ENCODE measurements at places on chromosomes 4 and X.

GRCh38 chrX:113947548-113947947 is 636.3 kb upstream of the HTR2C start:
- DNase-seq, result no peak

- DNase-seq, result no peak
These were observed 185.3 kb upstream of the SPOCK3 start for GRCh38 chr4:167419468-167420140.

- DNase-seq, result no peak
These were observed 27.5 kb downstream of the YY2 start for GRCh38 chrX:21883258-21883657.

DNA sequence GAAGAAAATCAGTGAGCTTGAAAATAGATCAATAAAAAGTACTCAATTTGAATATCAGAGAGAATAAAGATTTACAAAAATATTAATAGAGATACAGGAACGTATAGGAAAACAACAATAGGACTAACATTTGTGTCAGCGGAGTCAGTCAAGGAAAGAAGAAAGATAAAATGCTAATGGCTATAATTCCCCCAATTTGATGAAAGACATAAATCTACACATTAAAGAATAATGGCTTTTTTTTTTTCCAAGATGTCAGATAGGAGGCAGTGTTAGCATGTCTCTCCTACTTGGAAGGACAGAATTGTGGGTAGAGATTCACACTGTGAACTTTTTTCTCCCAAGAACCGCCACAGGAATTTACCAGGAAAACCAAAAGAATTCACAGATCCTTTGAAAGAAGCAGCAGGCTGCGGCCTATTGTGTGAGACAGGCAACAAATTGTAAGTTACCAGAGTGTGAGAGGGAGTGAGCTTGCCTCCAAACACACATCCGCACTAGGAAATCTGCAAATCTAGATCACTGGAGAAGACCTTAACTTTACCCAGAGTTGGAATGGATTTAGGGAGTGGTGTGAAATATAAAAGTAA is 249.9 kb downstream of the PRDM5 start:
- DNase-seq, result no peak

DNA sequence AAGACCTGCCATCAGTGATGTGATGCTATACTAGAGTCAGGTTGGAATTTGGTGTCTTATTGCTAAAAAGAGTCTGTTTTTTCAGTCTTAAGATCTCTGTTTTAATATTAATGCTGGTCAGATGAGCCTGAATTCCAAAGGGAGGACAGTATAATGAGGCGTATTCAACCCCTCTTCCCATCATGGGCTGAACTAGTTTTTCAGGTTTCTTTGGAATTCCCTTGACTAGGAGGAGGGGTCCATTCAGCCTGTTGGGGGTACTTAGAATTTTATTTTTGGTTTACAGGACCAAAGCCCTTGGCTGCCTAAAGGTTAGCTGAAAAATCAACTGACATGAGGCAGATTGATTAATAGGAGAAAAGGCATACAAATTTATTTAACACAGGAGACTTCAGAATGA is 24.1 kb upstream of the PI4K2B start:
- DNase-seq, result no peak

DNA sequence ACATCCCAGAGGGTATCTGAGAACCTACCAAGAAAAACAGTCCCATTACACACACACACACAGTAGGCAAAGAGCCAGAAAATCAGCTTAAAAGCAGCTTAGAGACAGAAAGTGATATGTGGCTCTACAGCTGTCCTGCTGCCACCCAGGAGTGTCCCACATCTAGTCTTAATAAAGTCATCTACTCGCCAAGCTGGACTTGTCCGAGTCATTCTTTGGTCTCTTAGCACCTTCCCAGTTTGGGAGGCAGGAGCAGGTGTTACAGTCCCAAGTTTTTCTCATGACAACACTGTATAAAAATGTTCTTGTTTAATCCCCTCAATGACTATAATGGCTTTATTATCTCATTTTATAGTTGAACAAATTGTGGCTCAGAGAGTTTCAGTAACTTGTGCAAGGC is 252.5 kb upstream of the CASK start:
- no peak for DNase-seq

- no peak for DNase-seq
These were observed 25.8 kb downstream of the PPP3CA start for GRCh38 chr4:101321481-101322042.

DNA sequence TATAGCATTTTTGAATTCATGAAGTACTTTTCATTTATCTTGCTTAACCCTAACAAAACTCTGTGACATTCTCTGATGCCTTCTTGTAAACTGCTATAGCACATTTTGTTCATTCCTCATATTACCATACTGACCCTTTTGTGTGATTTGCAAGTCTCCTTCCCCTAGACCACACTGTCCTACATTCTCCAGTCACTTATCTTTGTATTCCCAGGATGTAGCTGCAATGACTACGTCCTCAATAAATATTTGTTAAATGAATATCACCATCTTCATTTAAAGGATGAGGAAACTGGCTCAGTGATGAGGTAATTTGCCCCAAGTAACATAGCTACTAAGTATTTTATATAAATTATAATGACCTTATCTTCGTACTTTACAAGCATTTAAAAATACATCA is 11.9 kb downstream of the HUWE1 start:
- no peak for DNase-seq

DNA sequence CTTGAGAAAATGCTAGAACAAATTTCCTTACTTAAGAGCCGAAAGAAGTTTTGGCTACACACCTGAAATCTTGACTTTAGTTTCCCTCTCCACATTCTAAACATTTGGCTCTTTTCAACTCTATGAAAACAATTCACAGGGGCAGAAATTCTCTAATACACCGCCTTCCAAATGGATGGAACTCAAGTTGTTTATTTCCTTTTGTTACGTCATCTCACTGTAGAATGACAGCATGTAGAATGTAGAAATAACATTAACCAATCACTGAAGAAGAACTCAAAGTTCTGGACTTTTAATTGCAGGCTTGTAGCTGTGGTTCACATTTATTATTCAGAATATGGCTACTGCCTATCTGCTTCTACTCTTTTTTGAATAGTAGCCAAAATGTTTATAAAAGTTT is 1.9 kb downstream of the DMP1 start:
- DNase-seq, result no peak

- DNase-seq, result no peak
These were observed 223.2 kb downstream of the FAM47A start for GRCh38 chrX:33908898-33909297.

DNA sequence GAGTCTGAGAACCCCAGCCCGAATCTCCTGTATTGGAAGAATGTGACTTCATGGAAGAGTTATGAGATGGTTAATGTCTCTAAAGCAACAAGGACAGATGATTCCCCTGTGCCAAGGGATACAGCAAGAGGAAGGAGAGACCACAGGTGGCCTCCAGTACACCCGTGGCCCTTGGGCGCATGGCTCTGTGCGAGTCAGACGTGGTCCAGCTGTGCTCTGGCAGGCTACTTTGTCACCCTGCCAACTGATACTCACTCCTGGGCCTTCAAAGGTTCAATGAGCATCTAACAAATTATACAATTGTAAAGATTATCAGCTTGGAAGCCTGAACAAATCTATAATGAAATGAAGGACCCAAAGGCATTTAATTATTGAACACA is 71.7 kb downstream of the NYX start:
- DNase-seq, result no peak

- DNase-seq, result peak; percentile 89
These were observed 893 bp upstream of the SEPTIN11 start for GRCh38 chr4:76948443-76949275.

GRCh38 chr4:81410680-81411079 is 61.0 kb downstream of the RASGEF1B start:
- no peak for DNase-seq

GRCh38 chrX:107118322-107119147 is at the start of gene RBM41:
RBM41 (minus strand) TSS chrX:107118822; CDS start chrX:107118773, 49 bp downstream.
- peak; percentile 60 for DNase-seq

GRCh38 chr4:74044677-74045076 is 6.2 kb upstream of the CXCL3 start:
- DNase-seq, result no peak

DNA sequence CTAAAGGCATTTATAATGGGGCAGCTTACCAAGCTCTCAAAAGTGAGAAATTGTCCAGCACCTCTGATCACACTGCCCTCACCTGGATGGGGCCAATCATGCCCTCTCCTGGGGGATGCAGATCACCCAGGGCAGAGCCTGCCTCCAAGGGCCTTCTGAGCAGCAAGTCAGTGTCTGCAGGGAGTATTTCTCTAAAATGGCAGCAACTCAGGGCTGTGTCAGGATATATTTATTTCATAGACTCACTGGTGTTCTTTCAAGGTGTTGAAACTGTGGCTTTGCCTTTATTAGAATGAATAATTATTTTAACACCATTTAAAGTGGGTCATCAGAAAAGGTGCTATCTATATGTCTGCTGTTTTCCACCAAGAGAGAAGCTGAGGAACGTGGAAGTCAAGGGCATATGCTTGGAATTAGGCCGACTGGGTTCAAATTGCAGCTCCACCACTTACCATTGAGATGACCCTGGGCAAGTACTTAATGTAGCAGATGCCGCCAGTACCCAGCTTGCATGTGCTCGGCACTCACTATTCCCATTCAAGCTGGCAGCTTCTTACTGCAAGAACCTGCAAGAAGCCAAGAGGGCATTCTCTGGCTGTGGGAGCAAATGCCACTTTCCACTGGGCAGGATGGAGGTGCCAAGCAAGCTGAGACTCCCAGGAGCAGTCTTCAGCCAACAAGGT is 590.0 kb downstream of the BCOR start:
- DNase-seq, result no peak

- DNase-seq, result peak; percentile 18
These were observed at the start of gene CXCL3 for GRCh38 chr4:74038425-74039314. CXCL3 (minus strand) TSS chr4:74038689; CDS start chr4:74038611, 78 bp downstream.

DNA sequence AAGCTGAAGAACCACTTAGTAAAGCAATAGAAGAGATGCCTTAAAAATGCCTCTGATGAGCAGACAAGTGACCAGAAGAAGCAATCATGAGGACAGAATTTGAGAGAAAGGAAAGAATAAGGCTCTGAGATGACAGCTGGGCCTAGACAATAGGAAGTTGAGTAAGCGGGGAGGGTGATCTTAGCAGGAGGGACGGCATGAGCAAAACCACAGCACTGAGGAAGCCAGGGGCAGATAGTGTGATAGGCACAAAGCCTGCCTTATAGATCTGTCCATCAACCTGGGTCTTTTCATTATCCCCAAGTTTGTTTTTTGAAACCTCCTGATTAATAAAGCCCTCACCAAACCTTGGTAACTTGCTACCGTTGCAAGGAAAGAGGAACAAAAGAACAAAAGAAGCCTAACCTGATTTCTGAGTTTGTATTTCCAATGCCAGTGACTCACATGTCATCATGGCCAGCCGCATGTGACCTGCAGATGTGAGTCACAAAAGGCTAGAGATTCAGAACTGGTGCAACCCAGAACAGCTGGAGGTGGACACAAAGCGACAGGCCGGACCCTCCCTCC is 55.7 kb upstream of the PPARGC1A start:
- no peak for DNase-seq

DNA sequence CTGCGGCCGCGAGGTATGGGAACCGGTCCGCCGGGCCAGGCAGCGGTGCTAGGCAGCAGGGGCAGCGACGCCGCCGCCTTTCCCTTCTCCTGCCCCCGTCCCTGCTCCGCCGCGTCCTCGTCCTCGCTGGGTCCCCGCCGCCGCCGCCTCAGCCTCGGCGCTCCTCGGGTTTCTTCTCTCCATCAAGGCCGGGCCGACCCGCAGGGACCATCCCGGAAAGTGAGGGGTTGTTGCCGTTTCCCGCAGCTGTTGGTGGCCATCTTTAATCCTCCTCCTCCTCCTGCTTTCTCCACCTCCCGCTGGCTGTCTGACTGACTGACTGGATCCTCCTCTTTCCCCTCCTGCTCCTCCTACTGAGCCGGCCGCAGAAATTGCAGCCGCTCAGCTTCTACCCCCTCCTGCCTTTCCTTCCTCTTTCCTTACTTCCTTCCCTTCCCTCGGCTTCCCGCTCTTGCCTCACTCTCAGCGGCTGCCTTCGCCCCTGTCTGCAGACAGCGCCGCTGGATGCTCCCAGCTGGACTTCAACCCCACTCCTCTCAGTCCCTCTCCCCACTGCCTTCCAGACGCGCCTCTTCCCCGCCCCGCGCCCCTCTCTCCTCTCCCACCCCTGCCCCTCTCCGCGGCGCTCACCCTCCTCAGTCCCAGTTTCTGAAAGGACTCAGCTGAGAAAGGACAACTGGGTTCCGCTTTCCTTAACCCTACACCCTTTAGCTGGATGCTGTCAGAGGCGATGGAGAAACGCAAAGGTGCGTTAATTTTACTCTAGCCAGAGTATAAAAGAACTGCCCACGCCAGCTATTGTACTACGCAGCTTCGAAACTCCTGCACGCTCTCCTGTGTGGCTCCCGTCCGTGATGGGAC is at the start of gene WDFY3:
Gene WDFY3 (minus strand): TSS at position 309 of the 861 bp plus-strand sequence. CDS start 106,099 bp downstream, outside the sequence.
- peak; percentile 42 for DNase-seq

DNA sequence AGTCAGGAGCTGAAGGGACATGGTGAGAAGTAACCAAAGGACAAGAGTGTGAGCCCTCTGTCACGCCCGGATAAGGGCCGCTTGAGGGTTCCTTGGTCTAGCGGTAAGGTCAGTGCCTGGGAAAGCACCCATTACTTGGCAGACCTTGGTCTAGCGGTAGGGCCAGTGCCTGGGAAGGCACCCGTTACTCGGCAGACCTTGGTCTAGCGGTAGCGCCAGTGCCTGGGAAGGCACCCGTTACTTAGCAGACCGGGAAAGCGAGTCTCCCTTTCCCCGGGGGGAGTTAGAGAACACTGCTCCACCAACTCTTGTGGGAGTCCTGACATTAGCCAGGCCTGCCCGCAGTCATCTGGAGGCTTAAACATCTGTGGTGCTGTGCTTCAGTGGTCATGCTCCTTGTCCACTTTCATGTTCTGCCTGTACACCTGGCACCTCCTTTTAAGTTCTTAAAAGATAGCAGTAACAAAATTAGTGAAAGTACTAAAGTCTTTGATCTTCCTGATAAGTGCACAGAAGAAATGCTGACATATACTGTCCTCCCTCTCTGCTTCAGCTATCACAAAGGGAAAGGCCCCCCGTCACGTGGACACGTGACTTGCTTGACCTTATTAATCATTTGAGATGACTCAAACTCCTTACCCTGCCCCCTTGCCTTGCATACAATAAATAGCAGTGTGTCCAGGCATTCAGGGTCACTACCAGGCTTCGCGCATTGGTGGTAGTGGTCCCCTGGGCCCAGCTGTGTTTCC is 9.3 kb upstream of the SEC24B start:
- no peak for DNase-seq

DNA sequence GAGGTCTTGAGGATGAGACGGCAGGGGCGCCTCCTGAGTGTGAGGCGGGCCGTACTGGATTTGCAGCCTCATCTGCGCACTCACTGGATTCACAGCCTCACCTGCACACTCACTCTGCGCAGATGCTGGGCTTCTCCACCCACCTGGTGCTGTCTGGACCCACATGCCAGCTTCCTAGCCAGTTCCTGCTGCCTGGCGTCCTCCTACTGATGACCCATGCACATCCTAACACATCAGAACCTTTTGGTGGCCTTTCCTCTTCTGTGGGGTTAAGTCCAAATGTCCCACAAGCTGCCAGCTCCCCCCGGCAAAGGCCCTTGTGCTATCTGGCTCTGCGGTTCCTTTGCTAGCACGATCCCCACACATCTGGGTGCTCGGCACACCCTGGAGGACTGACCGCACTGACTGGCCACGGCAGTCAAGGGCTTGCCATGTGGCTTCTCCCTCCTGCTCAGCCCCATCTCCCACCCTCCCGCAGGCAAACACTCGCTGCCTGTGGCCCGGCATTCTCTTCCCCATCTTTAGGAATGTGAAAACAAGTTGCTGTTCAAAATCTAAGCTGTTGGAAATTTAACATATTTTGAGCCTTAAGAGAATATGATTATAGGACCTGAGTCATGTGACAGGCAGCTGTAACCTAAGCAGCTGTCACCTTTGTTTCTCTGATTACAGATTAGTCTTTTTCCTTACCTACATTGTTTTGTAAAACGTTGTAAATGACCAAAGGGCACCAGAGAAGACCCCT is 39.4 kb upstream of the AFAP1 start:
- DNase-seq, result no peak

- DNase-seq, result peak; percentile 22
These were observed 25.1 kb downstream of the PIR start for GRCh38 chrX:15468036-15468435.

Data from GM10248 (cell line).